ENCODE measurements at places on chromosomes 13 and 19.

- DNase-seq = no peak
Measured at GRCh38 chr19:728011-728410, 19.3 kb downstream of the PALM start.

DNA sequence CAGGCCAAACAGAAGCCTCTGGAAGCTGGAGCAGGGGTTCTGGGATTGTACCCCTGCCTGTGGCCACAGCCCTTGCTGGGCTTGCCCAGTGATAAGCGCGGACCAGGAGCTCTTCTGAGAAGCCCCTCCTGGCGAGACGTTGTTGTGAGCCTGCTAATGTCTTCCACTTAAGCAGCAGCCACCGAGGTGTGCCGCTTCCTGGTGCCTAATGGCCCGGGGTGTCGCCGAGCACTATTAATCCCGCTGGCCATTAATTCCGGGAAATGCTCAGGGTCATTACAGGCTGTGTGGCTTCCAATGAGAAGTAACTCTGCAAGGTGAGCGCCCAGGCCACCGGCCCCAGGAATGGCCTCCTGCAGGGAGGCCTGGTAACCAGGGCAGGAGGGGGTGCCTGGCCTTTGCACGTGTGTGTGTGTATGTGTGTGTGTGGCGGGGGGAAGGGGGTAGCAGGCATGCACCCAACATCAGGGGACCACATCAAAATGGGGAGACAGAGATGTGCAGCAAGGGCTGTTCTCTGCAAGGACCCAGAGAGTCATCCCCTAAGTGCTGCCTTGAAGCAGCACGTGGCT lies 175.0 kb downstream of the URI1 start:
- no peak for DNase-seq

DNA sequence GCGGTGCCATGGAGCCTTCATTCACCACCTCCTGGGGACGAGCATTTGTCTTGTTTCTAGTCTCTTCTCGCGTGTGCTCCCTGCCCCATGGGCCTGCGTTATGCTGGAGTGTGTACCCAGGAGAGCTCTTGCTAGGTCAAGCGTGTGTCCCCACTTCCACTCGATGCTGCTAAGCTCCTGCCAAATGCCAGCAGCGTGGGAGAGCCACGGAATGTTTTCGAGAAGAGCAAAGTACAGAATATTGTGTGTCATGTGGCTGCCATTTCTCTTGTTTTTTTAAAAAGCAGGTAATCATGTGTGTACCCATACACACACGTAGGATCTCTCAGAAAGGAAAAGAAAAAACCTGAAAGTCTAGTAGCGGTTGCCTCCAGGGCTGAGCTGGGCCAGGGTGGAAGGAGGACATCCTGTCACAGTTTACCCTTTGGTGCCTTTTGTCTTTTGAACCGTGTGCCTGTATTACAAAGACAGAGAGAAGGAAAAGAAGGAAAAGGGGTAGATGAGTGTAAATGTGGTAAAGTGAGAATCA lies 28.6 kb downstream of the PAK4 start:
- no peak for DNase-seq

DNA sequence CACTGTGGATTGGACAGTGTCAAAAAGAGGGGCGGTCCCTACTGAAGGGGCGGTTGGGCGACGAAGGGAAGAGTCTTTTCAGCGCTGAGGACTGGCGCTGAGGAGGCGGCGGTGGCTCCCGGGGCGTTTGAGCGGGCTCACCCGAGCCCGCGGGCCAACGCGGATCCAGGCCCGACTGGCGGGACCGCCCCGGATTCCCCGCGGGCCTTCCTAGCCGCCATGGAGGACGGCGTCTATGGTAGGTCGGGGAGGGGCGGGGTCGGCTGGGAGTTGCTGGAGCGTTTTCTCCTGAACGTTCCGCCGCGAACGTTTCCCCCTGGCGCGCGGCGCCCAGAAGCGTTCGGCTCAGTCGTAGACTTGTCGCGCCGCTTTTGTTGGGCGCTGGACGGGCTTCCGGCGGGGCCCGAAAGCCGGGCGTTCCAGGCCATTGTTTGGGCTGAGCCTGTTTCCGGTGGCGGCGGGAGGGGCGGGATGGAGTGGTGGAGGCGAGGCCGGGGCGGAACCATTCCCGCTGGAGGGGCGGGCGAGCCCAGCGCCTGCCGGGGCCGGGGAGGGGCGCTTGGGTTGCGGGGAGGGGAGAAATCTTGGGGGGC lies at the start of gene CYTH2:
Gene CYTH2 (plus strand): TSS at position 81 of the 593 bp plus-strand sequence. CDS start 139 bp downstream, at position 220.
- DNase-seq = no peak

GRCh38 chr19:6596621-6597020 lies 5.7 kb upstream of the CD70 start:
- DNase-seq = no peak

DNA sequence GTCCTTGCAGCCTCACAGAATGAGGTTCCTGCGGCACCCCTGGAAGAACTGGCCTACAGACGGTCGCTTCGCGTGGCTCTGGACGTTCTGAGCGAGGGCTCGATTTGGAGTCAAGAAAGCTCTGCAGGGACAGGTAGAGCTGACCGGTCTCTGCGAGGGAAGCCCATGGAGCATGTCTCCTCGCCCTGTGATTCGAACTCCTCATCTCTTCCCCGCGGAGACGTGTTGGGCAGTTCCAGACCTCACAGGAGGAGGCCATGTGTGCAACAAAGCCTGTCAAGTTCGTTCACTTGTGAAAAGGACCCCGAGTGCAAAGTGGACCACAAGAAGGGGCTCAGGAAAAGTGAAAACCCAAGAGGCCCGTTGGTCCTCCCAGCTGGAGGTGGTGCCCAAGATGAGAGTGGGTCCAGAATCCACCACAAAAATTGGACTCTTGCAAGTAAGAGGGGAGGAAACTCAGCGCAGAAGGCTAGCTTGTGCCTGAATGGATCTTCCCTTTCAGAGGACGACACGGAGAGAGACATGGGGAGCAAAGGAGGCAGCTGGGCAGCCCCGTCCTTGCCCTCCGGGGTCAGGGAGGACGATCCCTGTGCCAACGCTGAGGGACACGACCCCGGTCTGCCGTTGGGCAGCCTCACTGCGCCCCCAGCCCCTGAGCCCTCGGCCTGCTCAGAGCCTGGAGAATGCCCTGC lies 23.4 kb upstream of the NDUFS7 start:
- no peak for DNase-seq

DNA sequence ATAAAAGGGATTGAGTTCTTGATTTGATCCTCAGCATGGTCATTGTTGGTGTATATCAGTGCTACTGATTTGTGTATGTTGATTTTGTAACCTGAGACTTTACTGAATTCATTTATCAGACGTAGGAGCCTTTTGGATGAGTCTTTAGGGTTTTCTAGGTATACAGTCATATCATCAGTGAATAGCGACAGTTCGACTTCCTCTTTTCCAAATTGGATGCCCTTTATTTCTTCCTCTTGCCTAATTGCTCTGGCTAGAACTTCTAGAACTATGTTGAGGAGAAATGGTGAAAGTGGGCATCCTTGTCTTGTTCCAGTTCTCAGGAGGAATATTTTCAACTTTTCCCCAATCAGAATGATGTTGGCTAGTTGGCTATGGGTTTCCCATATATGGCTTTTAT lies 27.0 kb downstream of the POMP start:
- DNase-seq = no peak

GRCh38 chr13:98710521-98710920 lies 42.0 kb downstream of the SLC15A1 start:
- no peak for DNase-seq

GRCh38 chr19:42313840-42314755 lies 989 bp downstream of the TMEM145 start:
- DNase-seq = no peak

DNA sequence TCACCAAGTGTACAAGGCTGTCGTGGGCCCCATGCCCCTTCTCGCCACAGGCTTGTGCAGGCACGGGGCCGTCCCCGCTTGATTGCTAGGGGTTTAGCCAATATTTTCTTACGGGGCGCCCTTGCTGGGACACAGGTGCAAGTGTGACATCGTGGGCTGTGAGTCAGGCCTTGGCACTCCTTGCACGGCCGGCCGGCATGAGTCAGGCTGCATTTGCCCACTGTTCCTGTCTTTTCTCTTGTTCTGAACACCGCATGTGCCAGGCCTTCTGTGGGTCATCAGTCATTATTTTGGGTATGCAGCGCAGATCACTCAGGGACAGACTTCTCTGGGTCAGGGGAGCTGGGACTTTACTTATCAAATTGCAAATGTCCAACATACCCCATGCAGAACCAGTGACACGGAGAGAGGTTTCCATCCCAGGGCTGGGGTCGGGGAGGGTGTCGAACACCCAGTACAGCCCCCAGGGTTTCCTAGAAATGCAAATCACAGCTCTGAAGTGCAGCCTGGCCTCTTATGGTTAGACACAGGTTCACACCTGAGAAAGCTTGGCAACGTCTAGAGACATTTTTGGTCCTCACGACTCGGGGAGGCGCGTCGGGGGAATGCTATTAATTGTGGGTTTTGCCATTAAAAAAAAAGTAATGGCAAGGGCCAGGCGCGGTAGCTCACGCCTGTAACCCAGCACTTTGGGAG lies 22.5 kb upstream of the KLF2 start:
- peak; percentile 59 for DNase-seq

GRCh38 chr19:39949026-39949747 lies 14.8 kb upstream of the FCGBP start:
- DNase-seq = no peak

DNA sequence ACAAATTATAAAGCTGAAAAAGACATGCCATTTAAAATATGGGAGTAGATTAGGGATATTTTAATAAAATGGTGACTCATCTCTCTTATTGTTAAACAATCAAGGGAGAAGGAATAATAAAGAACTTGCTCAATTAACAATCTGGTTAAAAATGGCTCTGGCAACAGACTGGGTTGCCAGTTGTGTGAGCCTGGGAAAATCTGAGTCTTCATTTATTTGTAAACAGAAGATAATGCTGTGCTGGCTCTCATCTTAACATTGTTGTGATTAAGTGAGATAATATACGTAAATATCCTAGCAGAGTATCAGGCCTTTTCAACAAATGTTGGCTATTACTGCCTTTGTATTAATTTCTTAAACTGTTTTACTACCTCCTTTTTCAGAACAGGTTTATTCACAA lies 453.3 kb downstream of the DIAPH3 start:
- no peak for DNase-seq

- no peak for DNase-seq
Measured at GRCh38 chr19:54439174-54439851, 9.7 kb upstream of the LENG8 start.

DNA sequence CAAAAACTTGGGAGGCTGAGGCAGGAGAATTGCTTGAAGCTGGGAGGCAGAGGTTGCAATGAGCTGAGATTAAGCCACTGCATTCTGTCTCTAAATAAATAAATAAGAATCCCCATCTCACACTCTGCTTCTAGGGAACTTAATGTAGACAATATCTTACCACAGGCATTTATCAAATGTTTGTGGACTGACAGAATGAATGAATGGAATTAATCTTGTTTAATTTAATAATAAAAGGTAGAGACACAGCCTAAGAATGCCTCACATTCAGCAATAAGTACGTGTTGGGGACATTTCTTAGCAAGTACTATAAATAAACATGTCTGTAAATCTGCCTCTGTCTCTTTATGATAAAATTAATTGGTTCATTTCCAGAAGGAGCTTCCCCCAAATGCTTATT lies 36.2 kb upstream of the RBM26 start:
- no peak for DNase-seq

DNA sequence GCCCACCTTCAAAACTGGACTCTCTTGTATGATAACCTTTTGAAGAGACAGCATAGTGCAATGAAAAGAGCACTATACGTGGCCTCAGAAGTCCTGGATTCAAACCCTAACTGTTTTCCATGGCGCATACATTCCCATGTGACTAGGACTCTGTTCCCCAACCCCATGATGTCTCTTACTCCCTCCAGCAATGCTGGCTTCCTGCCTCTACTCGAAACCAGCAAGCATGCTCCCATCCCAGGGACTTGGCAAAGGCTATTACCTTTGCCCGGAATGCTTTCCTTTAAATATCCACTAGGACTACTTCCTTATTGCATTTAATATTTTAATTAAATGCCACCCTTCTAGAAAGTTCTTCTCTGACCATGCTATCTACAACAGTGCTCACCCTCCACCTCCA lies 75.1 kb downstream of the CYSLTR2 start:
- DNase-seq = no peak

- DNase-seq = no peak
Measured at GRCh38 chr19:7738023-7738422, 6.1 kb upstream of the CLEC4G start.

DNA sequence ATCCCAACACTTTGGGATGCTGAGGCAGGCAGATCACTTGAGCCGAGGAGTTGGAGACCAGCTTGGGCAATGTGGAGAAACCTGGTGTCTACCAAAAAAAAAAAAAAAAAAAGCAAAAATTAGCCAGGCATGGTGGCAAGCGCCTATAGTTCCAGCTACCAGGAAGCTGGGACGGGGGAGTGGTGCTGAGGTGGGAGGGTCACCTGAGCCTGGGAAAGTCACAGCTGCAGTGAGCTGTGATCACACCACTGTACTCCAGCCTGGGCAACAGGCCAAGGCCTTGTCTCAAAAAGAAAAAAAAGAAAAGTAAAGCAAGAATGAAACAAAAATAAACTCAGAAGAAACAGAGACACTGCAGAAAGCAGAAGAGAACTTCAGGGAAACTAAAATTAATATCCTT lies 31.6 kb downstream of the MTRF1 start:
- no peak for DNase-seq

DNA sequence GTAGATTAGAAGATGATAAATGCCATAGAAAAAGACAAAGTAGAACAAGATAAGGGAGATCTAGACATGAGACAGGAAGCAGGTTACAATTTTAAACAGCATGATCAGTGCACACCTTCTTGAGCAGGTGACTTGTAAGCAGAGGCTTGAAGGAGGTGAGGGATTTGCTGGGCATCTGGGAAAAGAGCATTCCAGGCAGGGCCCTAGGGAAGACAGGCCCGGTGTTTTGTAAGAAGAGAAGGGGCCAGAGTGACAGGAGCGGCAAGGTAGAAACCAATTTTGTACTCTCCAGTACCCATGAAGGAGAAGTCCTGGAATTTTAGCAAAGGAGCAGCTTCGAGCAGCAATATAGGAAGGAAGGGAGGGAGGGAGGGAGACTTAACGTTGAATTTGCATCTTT lies 296.5 kb downstream of the MZT1 start:
- no peak for DNase-seq

- no peak for DNase-seq
Measured at GRCh38 chr19:29674374-29675119, 9.3 kb downstream of the PLEKHF1 start.

- no peak for DNase-seq
Measured at GRCh38 chr19:47881757-47882156, 4.4 kb downstream of the SULT2A1 start.

- DNase-seq = no peak
Measured at GRCh38 chr13:41582027-41582463, 124.7 kb downstream of the RGCC start.

Measured in HCT116 (cell line).